ENCODE measurements at places on chromosomes 12 and 14. TPM values are rescaled to one million over a fixed set of nuclear protein-coding genes. Genes with fewer than 3 reads are reported as not detected.

The CCDC85C gene
- total RNA-seq: 31.5 TPM

- H3K4me3 ChIP-seq: no peak overlapping the region
- H3K27ac ChIP-seq: no peak overlapping the region
- DNase-seq: no peak
- H3K36me3 ChIP-seq: no peaks in the 10 kb centered on the region
- H3K27me3 ChIP-seq: no peaks in the 10 kb centered on the region
Measured at GRCh38 chr14:53409969-53410368, 256.8 kb upstream of the DDHD1 start.

DNA sequence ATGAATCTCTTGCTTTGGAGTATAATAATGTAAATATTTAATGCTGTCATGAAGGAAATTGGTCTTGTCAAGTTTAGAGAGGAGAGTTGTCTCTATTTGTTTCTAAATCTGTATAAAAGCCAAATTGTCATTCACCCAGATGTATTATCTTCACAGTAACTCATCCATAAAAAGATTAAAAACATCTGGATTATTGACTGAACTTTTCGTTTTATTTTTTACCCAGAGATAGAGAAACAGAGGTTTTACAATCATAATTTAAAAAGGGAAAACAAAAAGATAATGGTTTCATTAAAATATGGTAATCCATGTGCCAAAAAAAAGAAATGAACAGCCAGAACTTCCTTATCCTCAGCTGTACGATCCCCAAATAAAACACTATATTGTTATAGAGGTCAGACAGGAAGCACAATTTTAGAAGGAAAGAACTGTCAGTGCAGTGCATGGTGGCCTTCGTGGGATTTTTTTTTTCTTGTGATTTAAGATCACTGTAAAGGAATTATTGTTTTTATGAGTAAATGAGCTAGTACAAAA is 125.9 kb downstream of the ACSS3 start:
- no peaks in the 10 kb centered on the region for H3K36me3 ChIP-seq
- DNase-seq: peak; percentile 47
- no peak overlapping the region for H3K4me3 ChIP-seq
- peaks cover 42% of the 10 kb centered on the region for H3K4me1 ChIP-seq
- no peak overlapping the region for H3K27ac ChIP-seq
- no peaks in the 10 kb centered on the region for H3K27me3 ChIP-seq

- no peak for DNase-seq
- H3K27ac ChIP-seq: no peak overlapping the region
- H3K36me3 ChIP-seq: no peaks in the 10 kb centered on the region
- no peaks in the 10 kb centered on the region for H3K27me3 ChIP-seq
- H3K4me1 ChIP-seq: no peaks in the 10 kb centered on the region
- H3K4me3 ChIP-seq: no peak overlapping the region
Measured at GRCh38 chr12:19153396-19153795, 23.9 kb downstream of the PLEKHA5 start.

DNA sequence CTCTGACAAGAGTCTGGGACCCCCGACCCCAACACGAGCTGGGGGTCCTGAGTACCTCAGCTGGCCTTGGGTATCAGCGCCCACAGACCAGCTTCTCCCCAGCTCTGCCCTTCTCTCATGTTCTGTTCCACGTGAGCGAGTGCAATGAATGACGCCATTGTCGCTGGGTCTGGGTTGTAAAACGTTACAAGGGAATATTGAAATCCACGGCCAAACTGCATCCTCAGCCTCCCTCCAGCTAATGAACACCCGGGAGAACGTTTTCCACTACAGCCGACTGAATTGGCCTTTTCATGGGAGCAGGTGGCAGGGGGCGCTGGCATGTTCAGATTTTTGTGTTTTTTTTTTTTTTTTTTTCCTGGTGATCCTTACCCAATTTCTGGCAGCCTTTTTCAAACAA is 34.7 kb downstream of the TBX5 start:
- H3K27me3 ChIP-seq: no peaks in the 10 kb centered on the region
- H3K36me3 ChIP-seq: no peaks in the 10 kb centered on the region
- H3K4me1 ChIP-seq: no peaks in the 10 kb centered on the region
- no peak overlapping the region for H3K27ac ChIP-seq
- no peak overlapping the region for H3K4me3 ChIP-seq
- DNase-seq: no peak

- no peaks in the 10 kb centered on the region for H3K4me1 ChIP-seq
- no peak overlapping the region for H3K4me3 ChIP-seq
- H3K36me3 ChIP-seq: no peaks in the 10 kb centered on the region
- no peak overlapping the region for H3K27ac ChIP-seq
- no peak for DNase-seq
Measured at GRCh38 chr12:123836292-123836691, 74.2 kb downstream of the DNAH10 start.

GRCh38 chr14:78302841-78303240 is 132.7 kb downstream of the NRXN3 start:
- no peak overlapping the region for H3K4me3 ChIP-seq
- DNase-seq: no peak
- H3K4me1 ChIP-seq: no peaks in the 10 kb centered on the region
- peaks cover 27% of the 10 kb centered on the region for H3K27me3 ChIP-seq

The OR4E2 gene
- total RNA-seq: 10.8 TPM

The RHEBL1 gene
- 1.6 TPM for total RNA-seq

DNA sequence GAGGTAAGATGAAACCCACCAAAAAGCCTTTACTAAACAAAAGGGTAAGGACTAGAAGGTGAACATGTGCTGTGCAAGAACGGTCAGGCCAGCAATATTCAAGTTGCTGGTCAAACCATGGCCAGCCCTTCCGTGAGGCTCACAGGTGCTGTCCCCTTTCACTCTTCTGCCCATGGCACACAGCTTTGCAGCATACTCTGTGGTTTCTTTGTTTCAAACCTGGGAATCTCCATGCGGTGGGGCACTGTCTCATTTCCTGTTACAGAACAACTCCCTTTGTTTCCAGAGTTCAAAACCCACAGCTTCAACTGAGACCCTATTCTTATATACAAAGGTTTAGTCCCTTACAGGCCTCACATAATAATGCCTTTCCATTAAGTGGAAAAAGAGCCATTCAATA is 1.7 kb upstream of the OVCH1 start:
- H3K27me3 ChIP-seq: no peaks in the 10 kb centered on the region
- H3K4me3 ChIP-seq: no peak overlapping the region
- DNase-seq: no peak
- H3K36me3 ChIP-seq: no peaks in the 10 kb centered on the region
- H3K4me1 ChIP-seq: peaks cover 3% of the 10 kb centered on the region

DNA sequence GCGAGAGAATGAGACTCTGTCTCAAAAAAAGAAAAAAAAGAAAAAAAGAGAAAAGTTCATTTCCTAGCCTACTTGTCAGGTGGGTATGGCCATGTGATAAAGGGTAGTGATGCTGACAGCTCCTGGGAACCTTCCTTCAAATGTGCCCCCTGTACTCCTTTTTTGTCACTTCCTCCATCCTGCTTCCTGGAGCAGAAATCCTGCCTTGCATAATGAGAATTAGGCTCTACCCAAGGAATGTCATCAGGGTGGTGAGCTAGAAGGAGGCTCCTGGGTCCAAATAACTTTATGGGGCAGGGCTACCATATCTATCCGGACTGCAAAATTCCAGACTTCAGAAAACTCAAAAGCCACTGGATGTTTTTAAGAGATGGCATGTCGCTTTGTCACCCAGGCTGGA is 27.8 kb upstream of the FBXO34 start:
- DNase-seq: no peak
- no peak overlapping the region for H3K4me3 ChIP-seq
- no peaks in the 10 kb centered on the region for H3K36me3 ChIP-seq
- H3K27me3 ChIP-seq: no peaks in the 10 kb centered on the region
- no peaks in the 10 kb centered on the region for H3K4me1 ChIP-seq

- no peak overlapping the region for H3K27ac ChIP-seq
- DNase-seq: peak; percentile 60
- H3K36me3 ChIP-seq: no peaks in the 10 kb centered on the region
- H3K27me3 ChIP-seq: peaks cover 51% of the 10 kb centered on the region
Measured at GRCh38 chr12:41190338-41190737, 2.2 kb downstream of the PDZRN4 start.

The PLD4 gene
- total RNA-seq: not detected

The KRT73 gene
- not detected for total RNA-seq

The GLIPR1L1 gene
- total RNA-seq: not detected

The POP5 gene
- 41.0 TPM for total RNA-seq

DNA sequence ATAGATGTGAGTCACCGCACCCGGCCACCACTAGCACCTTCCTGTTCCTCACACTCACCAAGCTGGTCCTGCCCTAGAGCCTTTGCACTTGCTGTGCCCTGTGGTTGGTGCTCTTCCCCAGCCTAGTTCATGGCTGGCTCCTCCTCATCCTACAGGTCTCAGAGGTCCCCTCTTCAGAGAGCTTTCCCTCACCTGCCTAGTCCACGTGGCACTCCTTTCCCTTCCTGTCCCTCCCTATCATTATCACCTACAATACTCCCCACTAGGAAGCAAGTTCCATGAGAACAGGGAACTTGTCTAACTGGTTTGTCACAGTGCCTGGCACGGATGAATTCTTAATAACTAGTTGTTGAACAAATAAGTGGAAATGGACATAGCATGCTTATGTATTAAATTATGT is 24.0 kb upstream of the TMED10 start:
- H3K36me3 ChIP-seq: no peaks in the 10 kb centered on the region
- H3K27ac ChIP-seq: no peak overlapping the region
- H3K4me1 ChIP-seq: no peaks in the 10 kb centered on the region

The SUPT16H gene
- total RNA-seq: 196 TPM

- DNase-seq: no peak
- peaks cover 6% of the 10 kb centered on the region for H3K4me1 ChIP-seq
- no peaks in the 10 kb centered on the region for H3K27me3 ChIP-seq
- H3K27ac ChIP-seq: no peak overlapping the region
- peaks cover 10% of the 10 kb centered on the region for H3K36me3 ChIP-seq
- H3K4me3 ChIP-seq: no peak overlapping the region
Measured at GRCh38 chr12:95804291-95804690, 13.7 kb upstream of the NTN4 start.

Data from A673 (cell line).